AG08395 (cell line): ENCODE measurements at places on chromosomes 7 and 10.
A peak's percentile ranks its signal among the peaks of the same experiment; 100 is the strongest.

DNA sequence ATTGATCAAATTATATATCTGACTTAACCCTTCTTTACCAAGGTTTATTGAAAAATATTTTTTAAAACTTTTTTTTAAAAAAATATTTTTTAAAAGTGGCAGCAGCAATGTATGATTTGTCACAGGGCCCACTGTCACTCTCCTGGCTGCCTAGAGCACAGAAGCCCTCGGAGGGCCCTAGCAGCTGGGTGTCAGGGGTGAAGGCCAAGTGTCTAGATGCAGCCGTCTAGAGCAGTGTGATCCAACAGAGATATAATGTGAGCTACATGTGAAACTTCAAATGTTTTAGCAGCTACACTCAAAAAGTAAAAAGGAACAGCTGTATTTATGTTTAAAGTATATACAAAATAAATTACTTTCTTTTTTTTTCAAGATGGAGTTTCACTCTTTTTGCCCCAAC, 112.7 kb downstream of the ARHGAP22 start:
- DNase-seq: no peak

- no peak for DNase-seq
Observed at GRCh38 chr10:35353805-35354204, 17.5 kb downstream of the CCNY start.

DNA sequence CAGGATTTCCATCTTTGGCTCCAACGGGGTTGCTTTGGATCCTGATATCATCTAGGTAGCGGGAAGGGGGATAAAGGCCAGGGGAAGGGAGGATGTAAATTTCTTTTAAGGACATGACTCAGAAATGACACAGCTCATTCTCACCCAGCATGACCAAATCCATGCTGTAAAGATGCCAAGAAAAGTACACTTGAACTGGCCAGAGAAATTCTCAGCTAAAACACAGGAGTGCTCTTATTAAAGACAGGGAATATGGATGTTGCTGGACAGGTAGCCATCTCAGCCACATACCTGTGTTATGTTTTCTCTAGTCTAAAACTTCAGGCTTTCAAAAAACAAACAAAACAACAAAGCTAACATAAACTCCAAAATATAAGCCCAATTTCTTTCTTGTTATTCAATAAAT, 68.3 kb downstream of the NAMPT start:
- DNase-seq: peak; percentile 88

GRCh38 chr7:44559485-44559884, 14.2 kb downstream of the DDX56 start:
- DNase-seq: no peak

DNA sequence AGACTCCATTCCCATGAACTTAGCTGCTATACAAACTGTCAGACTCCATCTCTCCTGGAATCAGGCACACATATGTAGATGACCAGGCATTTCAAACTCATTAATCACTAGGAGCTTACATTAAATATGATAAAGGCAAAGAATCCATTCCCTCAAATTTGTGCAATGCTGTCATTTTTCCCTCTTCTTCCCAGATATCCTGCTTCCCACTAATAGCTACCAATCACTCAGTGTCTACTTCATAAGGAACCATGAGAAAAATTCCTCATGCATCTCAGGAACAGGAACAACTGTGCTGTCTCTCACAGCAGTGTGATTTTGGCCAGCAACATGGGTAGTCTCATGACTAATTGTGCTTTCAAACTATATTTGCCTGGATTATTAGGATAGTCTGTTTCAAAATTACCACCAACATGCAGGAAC, 133.9 kb downstream of the DKK1 start:
- no peak for DNase-seq

- no peak for DNase-seq
Observed at GRCh38 chr10:5527332-5528200, 2.8 kb downstream of the CALML3 start.

DNA sequence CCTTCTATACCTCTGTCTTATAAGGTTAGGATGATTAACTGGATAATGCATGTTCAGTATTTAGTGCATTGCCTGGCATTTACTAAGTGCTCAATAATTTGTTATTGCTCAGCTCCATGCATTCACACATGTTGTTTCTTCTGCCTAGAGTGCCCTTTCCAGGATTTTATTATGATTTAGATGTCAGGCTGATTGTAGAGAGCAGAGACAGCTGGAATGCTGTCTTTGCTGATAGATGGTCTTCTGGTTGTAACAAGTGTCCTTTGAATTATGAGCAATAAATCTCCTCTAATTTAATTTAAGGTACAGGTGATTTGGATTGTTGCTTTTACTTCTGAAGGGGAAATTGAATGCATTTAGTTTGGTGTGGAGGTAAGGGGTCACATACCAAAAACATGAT, 548.0 kb downstream of the MAGI2 start:
- DNase-seq: no peak

GRCh38 chr10:133439517-133440461, 14.0 kb upstream of the SCART1 start:
- DNase-seq: no peak

GRCh38 chr7:30164567-30164966, 29.8 kb downstream of the MTURN start:
- DNase-seq: peak; percentile 65

- DNase-seq: no peak
Observed at GRCh38 chr10:61832866-61833481, 68.5 kb upstream of the ARID5B start.

- no peak for DNase-seq
Observed at GRCh38 chr7:157409753-157410727, 73.2 kb downstream of the DNAJB6 start.

DNA sequence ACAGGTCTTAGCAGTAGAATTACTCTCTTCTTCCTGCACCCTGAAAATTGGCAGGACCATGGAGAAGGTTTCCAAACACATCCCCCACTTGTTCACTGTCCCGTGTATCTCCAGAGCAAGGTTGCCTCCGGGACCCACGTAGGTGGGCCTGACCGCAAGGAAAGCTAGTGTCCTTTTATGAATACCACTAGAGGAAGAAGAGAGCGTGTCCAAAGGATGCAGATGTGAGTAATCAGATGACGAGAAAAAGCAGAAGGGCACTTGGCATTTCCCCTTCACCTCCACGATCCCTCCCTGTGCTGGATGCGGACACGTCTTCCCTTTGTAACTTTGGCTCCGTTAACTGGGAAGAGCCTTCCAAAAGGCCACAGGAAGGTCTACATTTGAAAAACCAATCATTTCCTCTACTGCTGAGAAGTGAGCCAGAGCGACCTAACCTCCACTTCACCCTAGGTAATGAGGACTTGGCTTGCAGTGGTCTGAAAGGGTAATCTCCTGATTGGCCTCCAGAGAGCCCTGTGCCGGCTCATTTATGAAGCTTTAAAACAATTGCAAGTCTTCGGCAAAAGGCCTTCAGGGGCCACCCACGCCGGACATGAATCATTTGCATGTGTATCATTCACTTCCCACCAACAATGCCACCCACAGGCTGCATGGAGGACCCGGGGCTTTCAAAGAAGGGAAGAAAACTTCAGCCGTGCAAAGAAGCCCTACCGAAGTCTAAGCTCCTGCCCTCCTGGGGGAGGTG, 55.4 kb downstream of the LYZL1 start:
- no peak for DNase-seq
